ENCODE measurements at places on chromosomes 5 and 9.

GRCh38 chr9:81264516-81264915 lies 424.8 kb downstream of the TLE1 start:
- DNase-seq: no peak

- no peak for DNase-seq
Observed at GRCh38 chr5:152556784-152557183, 151.7 kb upstream of the NMUR2 start.

GRCh38 chr5:179223961-179224360 lies 121.3 kb downstream of the ADAMTS2 start:
- DNase-seq: no peak

- DNase-seq: no peak
Observed at GRCh38 chr5:76269932-76270610, 133.0 kb upstream of the IQGAP2 start.

- DNase-seq: no peak
Observed at GRCh38 chr9:108654566-108654965, 201.2 kb downstream of the ACTL7B start.

DNA sequence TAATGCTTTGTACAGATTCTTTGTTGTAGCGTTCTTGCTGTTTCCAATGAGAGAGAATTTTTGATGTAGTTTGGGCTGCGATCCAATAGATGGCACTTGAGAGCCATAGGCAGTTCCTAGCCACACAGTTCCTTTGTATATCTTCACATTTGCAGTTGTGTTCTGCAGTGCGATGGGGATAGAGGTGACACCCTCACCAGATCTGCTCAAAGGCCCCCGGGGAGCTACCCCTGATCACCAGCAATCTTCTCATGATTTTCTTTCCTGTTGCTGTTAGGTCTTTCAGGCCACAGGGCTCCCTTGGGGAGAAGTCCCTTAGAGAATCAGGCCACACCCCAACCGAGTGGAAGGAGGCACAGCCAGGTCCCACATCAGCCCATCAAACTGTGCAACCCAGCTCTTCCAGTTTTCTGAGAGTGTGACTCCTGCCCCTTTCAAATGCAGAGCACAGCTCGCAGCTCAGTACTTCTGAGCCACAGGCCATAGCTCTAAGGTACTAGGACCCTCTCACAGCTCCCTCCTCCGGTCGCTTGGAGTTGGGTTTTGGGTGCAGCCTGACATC lies 353.7 kb downstream of the SLCO4C1 start:
- peak; percentile 67 for DNase-seq

- DNase-seq: peak; percentile 63
Observed at GRCh38 chr5:36156121-36156601, 4.2 kb downstream of the SKP2 start.

DNA sequence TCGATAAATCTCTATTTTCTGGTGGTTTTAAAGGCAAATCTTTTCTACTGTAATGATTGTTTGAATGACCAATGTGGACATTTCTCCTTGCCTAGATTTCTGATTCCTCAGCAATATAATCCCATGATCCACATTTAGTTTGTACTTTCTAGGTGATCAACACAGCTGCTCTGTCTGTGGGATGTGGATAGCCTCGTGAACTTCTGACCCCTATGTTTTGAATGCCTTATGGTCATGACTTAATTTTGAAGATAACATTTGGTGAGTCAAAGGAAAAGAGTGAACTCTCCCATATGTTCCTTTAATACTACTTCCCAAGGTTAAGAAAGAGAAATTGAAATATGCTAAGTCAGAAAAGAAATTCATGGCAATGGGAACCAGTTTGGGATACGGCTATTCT lies 147.5 kb downstream of the CAVIN4 start:
- DNase-seq: no peak

- no peak for DNase-seq
Observed at GRCh38 chr9:117138231-117138630, 276.6 kb downstream of the ASTN2 start.

GRCh38 chr5:136015966-136016650 lies 12.7 kb upstream of the TGFBI start:
- peak; percentile 14 for DNase-seq

- no peak for DNase-seq
Observed at GRCh38 chr5:108818613-108819272, 71.0 kb downstream of the FER start.

GRCh38 chr9:82423700-82424099 lies 435.1 kb downstream of the SPATA31D1 start:
- no peak for DNase-seq

DNA sequence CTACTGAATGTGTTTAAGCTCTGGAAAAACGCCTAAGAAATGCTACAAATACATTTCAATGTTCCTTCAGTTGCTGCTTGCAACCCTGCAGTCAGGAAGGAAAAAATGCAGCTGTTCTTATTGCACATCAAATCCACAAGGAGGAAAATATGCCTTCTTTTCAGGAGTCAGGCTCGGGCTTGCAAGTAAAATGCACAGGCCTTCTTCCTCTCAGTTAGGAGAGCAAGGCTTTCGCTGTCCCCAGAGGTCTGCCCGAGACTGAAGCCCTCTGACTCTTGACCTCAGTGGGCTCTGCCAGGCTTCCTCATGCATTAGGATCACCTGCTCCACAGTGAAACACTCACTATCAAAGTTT lies 899 bp upstream of the SHC3 start:
- DNase-seq: no peak

GRCh38 chr5:3878267-3878666 lies 282.6 kb downstream of the IRX1 start:
- DNase-seq: no peak

GRCh38 chr9:15295761-15296405 lies 11.1 kb downstream of the TTC39B start:
- DNase-seq: no peak

- no peak for DNase-seq
Observed at GRCh38 chr5:139314276-139314675, 20.7 kb downstream of the MATR3 start.

GRCh38 chr5:91221917-91222316 lies 161.2 kb downstream of the ARRDC3 start:
- no peak for DNase-seq

GRCh38 chr5:6307304-6307703 lies 71.0 kb downstream of the MED10 start:
- no peak for DNase-seq

DNA sequence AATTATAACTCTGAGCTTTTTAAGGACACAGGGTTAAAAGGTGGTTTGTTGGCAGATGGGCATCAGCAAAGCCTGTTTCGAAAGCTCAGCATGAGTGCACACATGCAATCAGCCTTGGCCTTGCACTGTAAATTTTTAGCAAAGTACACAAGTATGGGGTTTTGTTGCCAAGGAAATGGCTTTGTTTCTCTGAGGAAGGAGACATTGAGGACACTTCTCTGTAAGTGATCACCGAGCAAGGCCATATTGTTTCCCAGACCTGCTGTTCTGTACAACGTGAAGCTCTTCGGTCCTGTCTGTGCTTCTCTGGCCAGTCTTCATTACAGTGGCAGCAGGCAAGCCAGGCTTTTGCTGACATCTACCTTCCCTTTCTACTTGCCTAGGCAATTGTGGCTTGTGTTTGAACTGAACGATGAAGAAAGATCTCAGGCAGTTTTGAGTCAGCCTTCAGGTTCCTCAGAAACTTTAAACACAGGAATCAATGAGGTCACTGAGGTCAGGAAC lies 27.9 kb upstream of the GLRX start:
- no peak for DNase-seq

GRCh38 chr9:86902991-86903733 lies 44.1 kb downstream of the GAS1 start:
- DNase-seq: peak; percentile 80

Data from endodermal cell (in vitro differentiated cells).